Right atrium auricular region (tissue), 2 donors: ENCODE measurements at places on chromosomes 16 and 17. TPM values are rescaled to one million over a fixed set of nuclear protein-coding genes. Genes with fewer than 3 reads are reported as not detected.

Gene ABCC12
- not detected for total RNA-seq

Gene RETREG3
- total RNA-seq: 31.1 TPM

Gene SLX1A
- total RNA-seq: 25.1 TPM

DNA sequence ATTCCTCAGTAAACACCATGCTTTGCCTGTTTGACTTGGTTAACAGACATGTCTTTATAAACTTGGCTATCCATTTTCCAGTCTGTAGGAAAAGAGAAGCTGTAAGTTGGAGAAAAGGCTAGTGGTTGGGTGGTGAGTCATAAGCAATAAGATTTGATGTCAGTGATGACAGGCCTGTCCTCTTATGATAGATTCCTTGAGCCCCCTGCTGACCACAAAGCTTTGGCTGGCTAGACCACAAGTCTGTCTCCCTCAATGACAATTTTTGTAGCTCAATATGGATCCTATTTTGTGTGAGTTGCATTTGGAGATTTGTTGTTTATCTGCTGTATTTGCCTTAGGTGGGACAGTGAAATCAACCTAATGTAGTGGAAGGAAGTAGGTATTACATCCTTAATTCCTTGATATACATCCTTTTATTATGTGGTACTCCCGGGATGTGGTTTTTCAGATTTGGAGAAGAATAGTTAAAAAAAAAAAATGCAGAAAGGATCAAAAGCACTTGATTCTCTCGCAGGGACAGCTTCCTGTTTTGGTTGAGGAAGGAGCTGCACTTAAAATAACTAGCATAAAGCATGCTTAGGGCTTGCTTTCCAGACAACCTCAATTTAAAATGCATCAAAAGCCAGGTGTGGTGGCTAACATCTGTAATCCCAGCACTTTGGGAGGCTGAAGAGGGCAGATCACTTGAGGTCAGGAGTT lies 67.4 kb downstream of the SIAH1 start:
- no peak for DNase-seq

DNA sequence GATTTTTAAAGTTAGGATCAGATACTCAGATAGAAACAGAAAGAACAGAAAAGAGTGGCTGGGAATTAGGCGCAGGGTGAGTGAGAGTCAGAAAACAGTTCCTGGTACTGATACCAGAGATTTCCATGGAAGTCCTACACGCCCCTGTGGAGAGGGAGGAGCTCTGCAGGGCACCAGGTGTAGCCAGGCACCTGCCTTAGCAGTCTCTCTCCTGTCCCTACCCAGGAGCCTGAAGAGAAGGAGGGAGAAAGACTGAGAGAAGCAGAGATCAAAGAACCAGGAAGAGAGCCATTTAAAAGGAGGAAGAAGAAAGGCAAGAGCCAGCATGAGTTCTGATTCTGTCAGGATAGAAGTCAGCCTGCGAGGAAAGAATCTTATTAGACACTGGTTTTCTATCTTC lies 65.0 kb downstream of the CBLN1 start:
- no peak for DNase-seq

DNA sequence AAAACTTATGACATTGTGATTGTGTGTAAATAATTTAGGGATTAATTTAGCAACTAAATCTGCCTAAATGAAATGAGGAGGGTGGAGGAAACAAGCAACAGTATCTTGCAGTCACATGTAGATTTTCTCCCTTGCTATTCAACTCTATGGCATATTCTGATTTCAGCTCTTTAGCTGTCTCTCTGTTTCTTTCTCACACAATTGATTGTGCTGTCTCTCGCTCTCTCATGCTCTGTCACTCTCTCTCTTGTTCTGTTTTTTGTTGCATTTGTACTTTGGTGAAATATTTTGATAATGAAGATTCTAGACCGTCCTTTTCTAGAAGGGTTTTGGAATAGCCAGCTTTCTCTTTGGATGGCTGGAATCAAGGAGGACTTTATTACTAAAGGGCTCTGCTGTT lies 70.6 kb downstream of the BCAS3 start:
- no peak for DNase-seq

GRCh38 chr16:81553080-81553813 lies 108.6 kb downstream of the CMIP start:
- no peak for DNase-seq

DNA sequence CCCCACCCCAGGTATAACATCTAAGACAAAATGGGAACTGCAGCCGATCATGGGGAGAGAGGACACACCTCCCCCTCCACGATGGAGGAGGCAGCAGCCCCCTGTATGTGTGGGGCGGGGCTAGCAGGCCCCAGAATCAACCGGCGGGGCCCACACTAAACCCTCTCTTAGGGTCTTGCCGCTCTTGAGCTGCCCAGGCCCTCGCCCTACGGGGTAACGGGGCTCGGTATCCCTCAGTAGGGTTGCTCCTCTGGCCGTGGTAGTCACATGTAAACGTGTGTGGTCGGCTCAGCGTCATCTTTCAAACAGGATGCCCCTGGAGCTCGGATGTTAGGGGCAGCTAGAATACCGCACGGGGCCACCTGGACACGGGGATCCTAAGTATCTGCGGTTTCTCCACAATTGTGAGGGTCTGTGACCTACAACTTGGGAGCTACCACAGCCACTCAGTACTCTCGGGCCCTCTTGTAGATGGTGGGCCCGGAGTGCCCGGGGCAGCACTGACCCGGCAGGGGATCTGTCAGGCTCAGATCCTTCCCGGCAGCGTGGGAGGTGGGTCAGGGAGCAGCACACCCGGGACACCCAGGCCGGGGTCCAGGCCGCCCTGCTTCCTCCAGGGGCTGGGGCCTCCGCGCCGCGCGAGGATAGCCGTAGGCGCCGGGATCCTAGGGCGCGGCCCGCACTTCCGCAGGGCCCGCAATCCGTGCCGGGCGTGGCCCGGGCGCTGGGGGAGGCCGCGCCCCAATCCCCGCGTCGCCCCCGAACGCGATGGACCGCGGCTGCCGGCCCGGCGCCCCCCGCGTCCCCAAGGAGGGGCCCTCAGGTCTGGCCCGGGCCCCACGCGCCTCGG lies 781 bp downstream of the ARHGDIA start:
- DNase-seq: no peak
